Motor neuron (in vitro differentiated cells): ENCODE measurements at places on chromosomes 1 and 21. TPM values are rescaled to one million over a fixed set of nuclear protein-coding genes. Genes with fewer than 3 reads are reported as not detected.

Gene ANXA9
- total RNA-seq, result 1.7 and 1.9 TPM in 2 replicates

Gene SLAMF1
- 0.32 TPM in 1 of 2 replicates, not detected in the other for total RNA-seq

Gene RSPO1
- 0.06 and 0.16 TPM in 2 replicates for total RNA-seq

Gene CYP4X1
- 4.2 and 5.2 TPM in 2 replicates for total RNA-seq

Gene FCRL2
- 0.09 and 0.21 TPM in 2 replicates for total RNA-seq

Gene CELA3A
- total RNA-seq, result 0.84 TPM in 1 of 2 replicates, not detected in the other

Gene NEK2
- 3.0 and 4.1 TPM in 2 replicates for total RNA-seq

Gene PALMD
- 33.4 and 40.4 TPM in 2 replicates for total RNA-seq

Gene SEMA6C
- 1.0 and 1.8 TPM in 2 replicates for total RNA-seq

Gene ODR4
- 25.9 and 26.5 TPM in 2 replicates for total RNA-seq

Gene SPATC1L
- 13.6 and 14.6 TPM in 2 replicates for total RNA-seq

Gene OLFM3
- total RNA-seq, result 0.54 TPM in 1 of 2 replicates, not detected in the other

Gene NPHS2
- total RNA-seq, result not detected in 2 replicates

Gene GJA8
- total RNA-seq, result 0.53 and 0.77 TPM in 2 replicates

Gene DIO1
- total RNA-seq, result 0.25 and 0.36 TPM in 2 replicates

Gene FMO1
- 0.75 TPM in 1 of 2 replicates, not detected in the other for total RNA-seq

Gene TPTE
- total RNA-seq, result not detected in 2 replicates

Gene OSCP1
- 6.0 and 7.5 TPM in 2 replicates for total RNA-seq

Gene LCE6A
- not detected in 2 replicates for total RNA-seq

Gene PPP2R5A
- 6.7 and 7.1 TPM in 2 replicates for total RNA-seq

Gene STYXL2
- total RNA-seq, result 0.76 and 2.2 TPM in 2 replicates

Gene ELF3
- total RNA-seq, result 6.1 and 18.0 TPM in 2 replicates

Gene TCP10L
- 0.30 and 0.56 TPM in 2 replicates for total RNA-seq

Gene PTPRC
- 0.18 and 0.21 TPM in 2 replicates for total RNA-seq

Gene ANKRD35
- total RNA-seq, result not detected in 2 replicates

Gene PRAMEF10
- total RNA-seq, result not detected in 2 replicates

Gene SLAMF6
- not detected in 2 replicates for total RNA-seq

Gene ZNF678
- total RNA-seq, result 11.7 and 15.5 TPM in 2 replicates

Gene RAB13
- 116 and 122 TPM in 2 replicates for total RNA-seq

Gene CYB5RL
- 5.5 and 6.0 TPM in 2 replicates for total RNA-seq

Gene TOR1AIP1
- total RNA-seq, result 47.7 and 51.6 TPM in 2 replicates

Gene DDR2
- total RNA-seq, result 0.96 and 1.0 TPM in 2 replicates

Gene CASQ1
- total RNA-seq, result 0.21 and 0.27 TPM in 2 replicates

Gene CD34
- 0.17 and 0.23 TPM in 2 replicates for total RNA-seq

Gene FABP3
- 70.0 and 78.3 TPM in 2 replicates for total RNA-seq

Gene MFAP2
- 55.3 and 65.6 TPM in 2 replicates for total RNA-seq

Gene RAB42
- 0.41 and 0.63 TPM in 2 replicates for total RNA-seq

Gene SLAMF9
- total RNA-seq, result not detected in 2 replicates

Gene LRP8
- 2.7 and 2.8 TPM in 2 replicates for total RNA-seq

Gene S100B
- total RNA-seq, result 1.5 and 4.1 TPM in 2 replicates

Gene CRABP2
- total RNA-seq, result 15.5 and 21.1 TPM in 2 replicates

Gene GCLM
- 4.9 and 5.2 TPM in 2 replicates for total RNA-seq

Gene KCNK2
- 2.6 and 3.7 TPM in 2 replicates for total RNA-seq

Gene NOC2L
- total RNA-seq, result 95.0 and 95.4 TPM in 2 replicates

Gene OR2L3
- 0.63 and 0.75 TPM in 2 replicates for total RNA-seq

Gene ITGB3BP
- 22.4 and 24.0 TPM in 2 replicates for total RNA-seq

Gene MMEL1
- 1.1 and 3.0 TPM in 2 replicates for total RNA-seq

Gene CSF1
- 2.4 and 2.6 TPM in 2 replicates for total RNA-seq

Gene MATN1
- total RNA-seq, result 0.56 and 0.65 TPM in 2 replicates

Gene SFPQ
- 594 and 606 TPM in 2 replicates for total RNA-seq

Gene SPRR2E
- total RNA-seq, result not detected in 2 replicates

Gene PTPN7
- 0.27 and 0.56 TPM in 2 replicates for total RNA-seq

Gene SLC44A5
- total RNA-seq, result 51.7 and 55.0 TPM in 2 replicates

Gene VN1R5
- total RNA-seq, result not detected in 2 replicates

Gene GART
- 61.0 and 76.8 TPM in 2 replicates for total RNA-seq

Gene EFNA3
- 18.2 and 18.9 TPM in 2 replicates for total RNA-seq

Gene MAB21L3
- 0.11 and 0.13 TPM in 2 replicates for total RNA-seq
